ENCODE measurements at places on chromosomes 16 and 17. TPM values are rescaled to one million over a fixed set of nuclear protein-coding genes. Genes with fewer than 3 reads are reported as not detected.

GRCh38 chr17:807523-808294 is 25.6 kb downstream of the MRM3 start:
- DNase-seq, result no peak

- DNase-seq, result peak; percentile 81
Observed at GRCh38 chr17:74605361-74605760, 13.3 kb upstream of the CD300LD start.

GRCh38 chr17:42682722-42683403 is 532 bp downstream of the CNTNAP1 start:
- DNase-seq, result peak; percentile 85

GRCh38 chr17:16442141-16442540 is 26.8 kb downstream of the TRPV2 start:
- DNase-seq, result peak; percentile 18

DNA sequence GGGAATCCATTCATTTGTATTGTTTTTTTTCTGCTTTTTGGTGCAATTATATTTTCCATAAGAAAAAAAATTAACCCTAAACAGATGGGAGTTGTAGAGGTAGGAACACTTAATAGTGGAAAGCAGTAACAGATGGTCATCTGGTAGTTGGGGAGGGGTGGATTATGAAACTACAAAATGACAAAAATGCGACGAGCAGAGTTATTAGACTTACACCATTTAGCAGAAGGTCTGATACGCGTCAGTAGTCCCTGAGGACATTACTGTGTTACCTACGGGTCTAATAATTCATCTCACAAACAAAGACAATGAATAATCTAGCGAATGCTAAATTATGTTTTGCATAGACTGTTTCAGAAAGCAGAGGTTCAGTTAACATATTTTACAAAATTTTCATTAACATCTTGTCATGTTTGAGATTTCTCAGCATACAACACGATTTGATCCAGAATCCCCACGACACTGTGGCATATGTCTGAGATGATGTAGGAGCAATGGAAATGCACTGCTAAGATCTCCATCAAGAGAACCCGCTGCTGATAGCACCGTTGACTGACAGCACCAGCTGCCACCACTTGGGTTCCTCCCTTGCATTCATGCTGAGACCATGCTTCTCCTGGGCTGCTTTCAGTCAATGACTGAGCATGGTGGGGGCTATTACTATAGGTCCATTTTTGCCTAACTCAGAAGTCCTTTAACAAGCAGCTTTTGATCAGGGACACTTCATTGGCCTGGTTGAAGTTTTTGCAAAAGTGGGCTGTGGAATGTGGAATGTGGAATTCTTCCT is 182.2 kb upstream of the CPHXL start:
- DNase-seq, result no peak

GRCh38 chr16:17397499-17397891 is 73.3 kb downstream of the XYLT1 start:
- DNase-seq, result no peak

DNA sequence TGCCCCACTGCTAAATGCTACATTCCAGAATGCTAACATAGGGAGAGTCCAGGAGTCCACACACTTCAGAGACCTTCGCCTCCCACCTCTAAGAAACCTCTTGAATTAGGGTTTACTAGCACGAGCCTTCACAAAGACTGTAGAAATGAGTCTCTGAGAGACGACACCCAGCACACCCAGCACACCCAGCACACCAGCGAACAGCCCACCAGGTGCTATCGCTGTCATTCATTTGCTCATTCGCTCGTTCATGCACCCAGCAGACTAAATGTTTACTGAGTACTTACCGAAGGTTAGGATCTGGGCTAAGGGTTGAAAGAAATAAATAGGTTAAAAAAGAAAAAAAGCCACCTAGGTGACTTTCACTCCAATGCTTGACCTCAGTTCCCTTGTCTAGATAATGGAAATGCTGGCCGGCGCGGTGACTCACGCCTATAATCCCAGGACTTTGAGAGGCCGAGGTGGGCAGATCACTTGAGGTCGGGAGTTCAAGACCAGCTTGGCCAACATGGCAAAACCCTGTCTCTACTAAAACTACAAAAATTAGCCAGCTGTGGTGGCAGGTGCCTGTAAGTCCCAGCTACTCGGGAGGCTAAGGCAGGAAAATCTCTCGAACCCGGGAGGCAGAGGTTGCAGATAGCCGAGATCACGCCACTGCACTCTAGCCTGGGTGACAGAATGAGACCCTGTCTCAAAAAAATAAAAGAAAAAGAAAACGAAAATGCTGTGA is 100.8 kb downstream of the ADCY9 start:
- no peak for DNase-seq

DNA sequence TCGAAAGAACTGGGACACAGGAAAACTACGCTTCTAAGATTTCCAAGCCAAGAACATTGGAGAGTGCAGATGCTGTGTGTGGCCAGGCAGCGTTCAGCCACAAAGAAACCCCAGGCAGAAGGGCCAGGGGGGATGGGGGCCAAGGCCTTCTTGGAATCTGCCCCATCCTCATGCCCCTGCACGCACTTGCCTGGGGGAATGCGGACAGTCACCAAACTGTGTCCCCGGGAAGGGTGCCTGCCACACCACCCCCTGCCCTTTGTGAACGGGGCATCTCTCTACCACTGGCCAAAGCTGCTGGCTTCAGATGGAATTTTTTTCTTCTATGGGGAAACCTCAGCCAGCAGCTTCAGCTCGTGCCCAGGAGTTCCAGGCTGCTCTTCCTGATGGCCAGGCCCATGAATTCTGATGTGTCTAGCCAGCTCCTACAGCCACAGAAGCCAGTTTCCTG is 32.0 kb upstream of the DNAH17 start:
- DNase-seq, result no peak

DNA sequence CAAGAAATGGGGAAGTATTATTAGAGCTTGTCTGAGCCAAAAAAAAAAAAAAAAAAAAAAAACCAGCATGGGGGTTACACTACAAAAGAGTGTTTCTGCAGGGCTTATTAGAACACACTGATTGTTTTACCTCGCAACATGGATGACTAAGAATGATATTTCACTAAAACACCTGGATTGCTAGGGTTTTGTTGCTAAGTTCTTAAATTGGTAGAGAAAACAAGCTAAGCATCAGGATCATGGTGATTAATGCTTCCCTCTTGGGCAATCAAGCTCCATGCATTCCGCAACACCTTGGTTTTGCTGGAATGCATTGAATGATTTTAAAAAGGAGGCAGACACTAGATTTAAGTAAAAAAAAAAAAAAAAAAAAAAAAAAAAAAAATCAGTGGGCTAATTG is 931.4 kb upstream of the CDH8 start:
- DNase-seq, result no peak

C16orf74 gene
- total RNA-seq, result 1.1 TPM

KCTD19 gene
- total RNA-seq, result not detected

DLX4 gene
- total RNA-seq, result 0.12 TPM

SSTR5 gene
- total RNA-seq, result 27.6 TPM

MRPL38 gene
- total RNA-seq, result 91.4 TPM
